ENCODE measurements at places on chromosomes 6 and 20. TPM values are rescaled to one million over a fixed set of nuclear protein-coding genes. Genes with fewer than 3 reads are reported as not detected.
A peak's percentile ranks its signal among the peaks of the same experiment; 100 is the strongest.

GRCh38 chr6:118892355-118892991 is 1.5 kb upstream of the ASF1A start:
- no peak for DNase-seq

GRCh38 chr6:26021001-26021349 is 58.4 kb downstream of the TRIM38 start:
- peak; percentile 65 for DNase-seq

- DNase-seq, result no peak
Measured at GRCh38 chr6:162198076-162198475, 529.5 kb downstream of the PRKN start.

DNA sequence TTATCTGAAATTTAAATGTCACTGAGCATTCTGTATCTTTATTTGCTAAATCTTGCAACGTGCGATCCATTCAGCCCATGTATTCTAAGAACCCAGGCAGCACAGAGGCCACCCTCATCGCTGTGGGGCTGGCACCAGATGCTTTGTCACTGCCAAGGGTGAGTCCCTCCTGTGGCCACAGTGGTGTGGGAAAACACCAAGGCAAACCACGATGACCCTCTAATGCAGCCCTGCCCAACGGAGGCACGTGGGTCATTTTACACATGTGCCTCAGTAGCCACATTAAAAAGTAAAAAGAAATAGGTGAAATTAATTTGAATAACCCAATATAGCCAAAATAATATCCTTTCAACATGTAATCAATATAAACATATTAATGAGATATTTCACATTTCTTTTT is 221.7 kb downstream of the UNC5CL start:
- DNase-seq, result no peak

GRCh38 chr20:21031666-21032065 is 74.5 kb downstream of the LINC00237 start:
- no peak for DNase-seq

DNA sequence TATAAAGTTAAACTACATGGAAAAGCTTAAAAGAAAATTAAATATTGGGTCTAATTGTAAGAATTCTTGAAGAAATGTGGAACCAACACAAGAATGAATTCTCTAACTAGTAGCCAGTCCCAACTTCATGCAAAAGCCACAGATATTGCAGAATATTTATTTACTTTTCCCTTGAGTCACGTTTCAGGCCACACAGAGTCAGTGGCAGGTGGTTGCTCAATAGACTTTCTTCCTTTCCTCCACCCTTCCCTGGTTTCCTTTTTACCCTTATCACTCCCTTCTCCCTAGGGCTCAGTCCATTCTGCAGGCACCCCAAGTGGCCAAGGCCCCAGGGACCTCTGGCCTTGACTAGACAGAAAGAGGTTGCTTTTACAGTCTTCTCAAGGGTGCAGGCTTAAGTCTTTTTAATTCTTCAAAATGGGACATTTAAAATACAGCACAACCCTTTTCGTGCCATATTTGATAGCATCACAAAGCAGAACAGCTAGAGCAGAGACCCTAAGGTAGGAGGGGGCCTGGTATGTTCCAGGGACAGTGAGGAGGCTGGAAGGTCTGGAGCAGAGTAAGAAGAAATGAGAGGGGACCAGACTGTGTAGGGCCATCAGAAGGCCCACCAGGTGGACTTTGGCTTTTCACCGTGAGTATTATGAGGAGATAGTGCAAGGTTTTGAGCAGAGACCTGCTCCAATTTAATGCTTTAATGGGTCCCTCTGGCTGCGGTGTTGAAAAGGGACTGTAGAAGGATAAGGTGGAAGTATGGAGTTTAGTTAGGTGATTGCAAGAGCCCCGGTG is 65.0 kb downstream of the HDDC2 start:
- no peak for DNase-seq

LHFPL5 gene
- not detected for total RNA-seq

DNA sequence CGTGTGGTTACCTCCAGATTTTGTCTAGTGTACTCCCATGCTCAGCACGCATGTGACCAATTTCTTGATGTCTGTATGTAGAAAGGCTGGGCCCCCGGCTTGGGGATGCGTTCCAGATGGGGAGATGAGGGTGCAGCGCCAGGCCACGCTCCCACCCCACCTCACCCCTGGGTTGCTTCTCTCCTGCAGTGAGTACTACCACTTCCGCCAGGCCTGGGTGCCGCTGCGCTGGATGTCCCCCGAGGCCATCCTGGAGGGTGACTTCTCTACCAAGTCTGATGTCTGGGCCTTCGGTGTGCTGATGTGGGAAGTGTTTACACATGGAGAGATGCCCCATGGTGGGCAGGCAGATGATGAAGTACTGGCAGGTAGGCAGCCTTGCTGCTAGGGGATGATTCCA is 11.5 kb upstream of the SRF start:
- DNase-seq, result no peak

CDSN gene
- total RNA-seq, result not detected
